ENCODE measurements at places on chromosomes 6 and 20.
A peak's percentile ranks its signal among the peaks of the same experiment; 100 is the strongest.

DNA sequence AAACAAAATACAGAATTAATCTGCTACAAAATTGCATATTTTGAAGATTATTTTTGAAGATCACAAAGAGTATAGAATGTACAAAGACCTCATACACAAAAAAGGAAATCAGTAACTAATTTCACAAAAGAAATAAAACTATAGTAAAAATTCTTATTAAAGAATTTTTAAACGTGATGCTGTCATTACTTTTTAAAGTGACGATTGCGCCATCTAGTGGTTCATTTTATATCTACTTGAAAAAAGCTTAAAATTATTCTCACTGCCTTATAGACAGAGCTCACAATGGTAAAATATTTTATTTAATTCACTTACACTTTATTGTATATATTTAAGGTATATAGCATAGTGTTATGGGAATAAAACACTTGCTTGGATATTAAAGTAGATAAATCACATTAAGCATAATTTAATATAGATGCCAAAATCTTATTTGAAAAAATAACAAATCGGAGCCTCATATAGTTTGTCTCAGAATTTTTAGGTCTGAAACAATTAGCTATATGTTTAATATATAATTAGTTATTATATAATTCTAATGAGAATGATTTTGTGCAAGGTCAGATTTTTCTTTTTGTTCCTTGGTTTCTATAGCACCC lies 128.8 kb downstream of the PHF3 start:
- DNase-seq, result peak; percentile 61

DNA sequence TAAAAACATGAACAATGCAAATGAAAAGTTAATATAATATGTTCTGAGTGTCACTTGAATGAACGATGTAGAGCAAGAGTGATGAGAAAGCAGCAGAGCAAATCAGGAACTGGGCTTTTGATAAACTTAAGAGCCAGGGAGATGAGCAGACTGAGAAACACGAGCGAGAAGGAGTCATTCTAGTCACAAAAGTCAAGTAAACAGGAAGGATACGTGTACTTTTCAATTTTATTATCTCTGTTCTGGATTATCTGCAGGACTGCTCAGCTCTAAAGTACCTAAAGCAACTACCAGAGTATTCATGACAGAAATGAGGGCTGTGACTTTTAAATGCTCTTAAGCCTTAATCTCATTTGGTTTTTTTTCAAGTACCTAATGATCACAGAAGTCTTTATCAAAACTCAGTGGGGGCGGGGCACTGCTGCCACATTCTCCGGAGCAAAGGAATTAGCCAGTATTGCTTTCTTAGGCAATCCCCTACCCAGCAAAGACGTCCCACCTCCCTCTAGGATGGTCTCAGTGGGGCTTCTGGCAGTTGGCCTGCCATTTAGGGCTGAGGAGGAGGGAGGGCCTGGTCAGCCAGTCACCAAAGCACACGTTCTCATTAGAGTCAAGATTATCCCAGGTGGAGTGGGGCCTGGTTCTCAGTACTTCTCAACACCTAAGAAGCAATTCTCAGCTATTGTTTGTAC lies 8.6 kb downstream of the MAN1A1 start:
- DNase-seq, result no peak

DNA sequence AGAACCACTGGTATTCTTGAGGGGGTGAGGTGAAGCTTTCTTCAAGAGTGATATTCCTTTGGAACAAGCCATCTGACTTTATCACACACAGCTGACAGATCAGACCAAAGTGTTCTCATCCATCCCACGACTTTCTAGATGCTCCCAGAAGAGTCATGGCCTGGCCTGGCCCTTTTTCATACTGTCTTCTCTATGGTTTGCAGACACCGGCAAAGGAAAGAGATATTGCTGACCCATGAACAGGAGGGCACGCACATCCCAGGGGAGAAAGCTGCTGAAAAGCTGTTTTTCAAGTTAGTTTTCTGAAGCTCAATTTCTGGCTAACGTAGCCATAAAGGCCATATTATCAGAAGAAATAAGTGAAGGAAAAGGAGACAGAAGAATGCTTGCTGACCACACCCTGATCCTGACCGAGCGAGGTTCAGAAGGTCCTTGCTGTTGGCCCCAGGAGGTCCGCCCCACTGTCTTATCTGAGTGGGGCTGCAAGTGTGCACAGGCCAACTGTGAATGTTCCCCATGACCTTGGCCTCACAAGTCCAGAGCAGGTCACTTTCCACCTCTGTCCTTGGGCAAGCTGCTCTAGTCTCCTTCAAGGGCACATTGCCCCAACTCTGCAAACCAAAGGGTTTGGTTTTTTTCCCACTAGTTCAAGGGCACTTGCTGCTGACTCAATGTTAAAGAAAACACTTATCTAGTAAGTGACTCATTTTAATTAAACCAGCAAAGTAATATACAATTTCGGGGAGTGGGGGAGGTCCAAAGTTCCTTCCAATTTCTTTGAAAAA lies 2.0 kb downstream of the ACSS1 start:
- DNase-seq, result no peak

DNA sequence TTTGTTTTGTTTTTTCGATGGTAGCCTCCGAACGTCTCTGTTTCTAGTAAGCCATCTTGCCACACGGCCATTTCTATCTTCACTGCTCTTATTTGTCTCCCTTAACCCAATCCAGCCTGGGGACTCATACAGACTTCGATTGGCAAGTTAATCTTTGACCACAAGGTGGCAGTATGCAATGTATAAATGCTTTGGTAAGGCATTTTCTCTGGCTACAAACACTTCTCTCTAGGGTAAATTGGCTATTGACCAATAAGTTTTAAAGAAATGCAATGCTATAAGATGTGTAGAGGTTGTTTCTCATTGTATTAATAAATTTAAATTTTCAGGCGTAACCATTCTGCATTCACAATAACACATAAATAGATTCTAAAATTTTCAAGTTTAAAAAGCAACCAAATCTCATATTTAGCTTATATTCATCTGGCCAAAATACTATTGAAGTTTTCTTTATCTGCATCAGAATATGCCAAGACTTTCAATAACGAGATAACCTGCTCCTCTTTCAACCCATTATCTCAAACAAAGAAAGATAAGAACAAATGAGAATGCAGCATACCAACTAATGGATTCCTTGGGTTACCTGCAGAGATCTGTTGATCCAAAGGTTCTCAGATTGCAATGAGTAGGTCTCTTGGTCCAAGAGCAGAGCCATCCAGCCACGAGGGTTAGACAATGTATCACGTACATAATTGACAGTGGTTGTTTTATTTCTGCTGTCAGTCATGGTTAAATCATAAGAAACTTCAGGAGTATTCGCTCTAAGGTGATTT lies 231.9 kb downstream of the PKHD1 start:
- peak; percentile 77 for DNase-seq

DNA sequence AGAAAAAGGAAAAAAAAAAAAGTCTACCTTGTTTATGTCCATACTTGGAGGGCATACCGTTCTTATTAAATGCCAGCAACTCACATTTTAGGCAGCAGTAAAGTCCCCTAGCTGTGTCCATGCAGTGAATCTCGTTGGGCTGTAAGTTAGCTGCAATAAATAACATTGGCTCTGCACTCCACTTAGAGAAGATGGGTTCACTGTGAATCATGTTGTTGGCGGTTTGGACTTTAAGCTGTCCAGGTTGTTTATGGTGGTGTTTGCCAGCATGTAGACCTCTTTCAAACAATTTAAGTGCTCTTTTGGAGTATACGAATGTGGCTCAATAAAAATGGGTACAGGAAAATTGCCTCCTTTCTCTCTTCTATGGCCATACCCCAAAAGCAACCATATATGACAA lies 127.4 kb downstream of the ZNF217 start:
- DNase-seq, result no peak

- no peak for DNase-seq
These were observed 32.1 kb downstream of the SF3B5 start for GRCh38 chr6:144063246-144063743.

GRCh38 chr6:40286721-40287120 lies 300.4 kb downstream of the LRFN2 start:
- no peak for DNase-seq

- DNase-seq, result peak; percentile 79
These were observed 134.8 kb downstream of the GJA10 start for GRCh38 chr6:90028995-90029635.

DNA sequence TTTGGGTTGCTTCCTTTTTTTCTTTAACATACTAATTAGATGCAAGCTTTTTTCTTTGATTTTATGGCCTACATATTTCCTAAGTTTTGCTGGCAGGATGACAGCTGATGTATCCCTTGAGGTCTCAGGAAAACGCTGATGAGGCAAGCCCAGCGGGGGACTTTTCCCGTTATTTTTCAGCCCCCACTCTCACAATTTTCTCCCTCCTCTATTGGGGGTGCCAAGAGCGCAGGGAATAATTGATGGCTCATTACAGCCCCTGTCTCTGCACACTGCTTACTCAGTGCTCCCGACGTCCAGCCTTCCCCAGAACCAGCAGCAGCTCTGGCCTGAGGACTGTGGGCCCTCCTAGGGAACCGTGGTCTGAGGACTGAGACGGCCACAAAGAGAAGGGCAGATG lies 38.6 kb upstream of the VSTM2L start:
- DNase-seq, result no peak

GRCh38 chr20:47559141-47559540 lies 57.5 kb downstream of the NCOA3 start:
- DNase-seq, result no peak

DNA sequence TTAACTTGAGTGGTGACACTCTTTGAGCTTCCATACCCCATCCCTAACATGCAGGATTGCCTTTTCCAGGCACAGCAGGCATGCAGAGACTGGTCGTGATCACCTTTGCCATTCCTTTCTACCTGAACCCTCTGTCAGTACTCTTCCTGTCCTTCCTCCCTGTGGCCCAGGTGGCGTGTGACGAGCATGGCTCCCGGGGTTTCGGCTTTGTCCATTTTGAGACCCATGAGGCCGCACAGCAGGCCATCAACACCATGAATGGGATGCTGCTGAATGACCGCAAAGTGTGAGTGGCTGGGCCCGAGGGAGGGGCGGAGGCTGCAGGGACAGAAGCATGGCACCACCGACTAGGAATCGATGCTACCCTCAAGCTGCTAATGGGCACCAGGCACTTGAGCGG lies 6.7 kb downstream of the PABPC1L start:
- no peak for DNase-seq

- DNase-seq, result peak; percentile 37
These were observed 48.0 kb downstream of the NFATC2 start for GRCh38 chr20:51494241-51495110.
